Coronary artery (tissue), 2 donors: ENCODE measurements at places on chromosomes 12 and 14.

GRCh38 chr12:122835750-122836026, 431 bp downstream of the HIP1R start:
- DNase-seq: no peak

GRCh38 chr14:61388173-61388975, 67.0 kb downstream of the PRKCH start:
- DNase-seq: no peak

DNA sequence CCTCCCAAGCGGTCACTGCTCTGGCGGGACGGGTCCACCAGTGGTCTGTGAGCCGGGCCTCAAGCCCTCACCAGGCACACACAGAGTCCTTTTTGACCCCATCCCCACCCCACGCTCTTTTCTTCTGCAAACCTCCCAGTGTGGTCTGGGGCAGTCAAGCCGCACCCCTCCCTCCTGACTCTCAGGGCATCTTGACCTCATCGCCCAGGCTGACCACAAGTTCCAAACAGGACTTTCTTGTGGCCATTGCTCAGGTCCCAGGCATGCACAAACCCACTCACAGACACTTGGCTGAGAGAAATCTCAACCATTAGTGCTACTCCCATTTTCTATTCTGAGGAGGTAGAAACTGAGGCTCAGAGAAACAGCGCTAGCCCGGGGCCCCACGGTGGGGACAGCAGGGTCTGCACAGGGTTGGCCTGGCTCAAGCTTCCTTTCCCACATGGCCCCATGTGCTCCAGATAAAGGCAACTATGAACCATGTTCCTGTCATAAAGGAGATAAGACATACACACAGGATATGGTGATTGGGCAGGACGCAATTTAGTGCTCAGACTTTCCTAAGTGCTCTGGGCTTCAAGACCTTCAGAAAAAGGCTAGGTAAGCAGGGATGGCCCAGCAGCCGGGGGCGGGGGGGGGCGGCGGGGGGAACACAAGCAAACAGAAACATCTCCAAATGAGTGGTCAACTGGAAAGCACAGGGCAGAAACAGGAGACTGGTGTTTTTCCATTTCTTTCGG, 69.6 kb downstream of the ITPK1 start:
- no peak for DNase-seq

GRCh38 chr14:92890830-92891588, 31.9 kb upstream of the CHGA start:
- no peak for DNase-seq

DNA sequence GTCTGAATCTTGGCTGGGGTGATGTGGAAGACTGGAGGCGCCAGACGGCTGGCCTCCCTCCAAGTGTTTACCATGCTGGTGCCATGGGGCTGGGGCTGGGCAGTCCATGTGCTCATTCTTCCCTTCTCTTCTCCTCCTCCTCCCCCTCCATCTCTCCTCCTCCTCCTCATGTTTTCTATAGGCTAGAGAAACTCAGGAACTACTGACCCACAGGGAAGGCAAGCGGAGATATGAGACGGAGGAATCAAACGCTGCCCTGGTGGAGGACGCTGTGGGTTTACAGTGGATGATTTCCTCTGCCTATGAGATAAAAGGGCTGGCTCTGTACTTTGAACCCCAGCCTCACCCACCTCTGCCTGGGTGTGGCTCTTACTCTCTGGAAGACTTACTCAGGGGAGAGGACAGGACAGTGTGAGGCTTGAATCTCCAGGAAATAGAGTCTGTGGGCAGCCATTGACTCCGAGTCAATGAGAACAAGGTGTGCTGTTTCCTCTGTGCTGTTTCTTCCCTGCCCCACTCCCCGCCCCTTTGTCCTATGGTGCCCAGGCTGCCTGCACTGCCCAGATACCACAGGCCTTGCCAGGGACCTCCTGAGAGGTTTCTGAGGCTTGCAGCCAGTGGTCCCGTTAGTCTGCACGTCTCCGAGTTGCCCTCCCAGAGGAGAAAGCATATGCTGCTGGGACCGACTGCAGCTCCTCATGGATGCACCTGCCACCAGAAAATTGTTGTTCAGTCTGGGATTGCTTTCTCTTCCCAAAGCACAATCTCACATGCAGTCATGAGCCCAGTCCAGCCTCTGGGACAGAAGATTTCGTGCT, 132.6 kb upstream of the ARHGAP5 start:
- no peak for DNase-seq

- DNase-seq: no peak
Observed at GRCh38 chr14:95237121-95237957, 80.0 kb upstream of the DICER1 start.

DNA sequence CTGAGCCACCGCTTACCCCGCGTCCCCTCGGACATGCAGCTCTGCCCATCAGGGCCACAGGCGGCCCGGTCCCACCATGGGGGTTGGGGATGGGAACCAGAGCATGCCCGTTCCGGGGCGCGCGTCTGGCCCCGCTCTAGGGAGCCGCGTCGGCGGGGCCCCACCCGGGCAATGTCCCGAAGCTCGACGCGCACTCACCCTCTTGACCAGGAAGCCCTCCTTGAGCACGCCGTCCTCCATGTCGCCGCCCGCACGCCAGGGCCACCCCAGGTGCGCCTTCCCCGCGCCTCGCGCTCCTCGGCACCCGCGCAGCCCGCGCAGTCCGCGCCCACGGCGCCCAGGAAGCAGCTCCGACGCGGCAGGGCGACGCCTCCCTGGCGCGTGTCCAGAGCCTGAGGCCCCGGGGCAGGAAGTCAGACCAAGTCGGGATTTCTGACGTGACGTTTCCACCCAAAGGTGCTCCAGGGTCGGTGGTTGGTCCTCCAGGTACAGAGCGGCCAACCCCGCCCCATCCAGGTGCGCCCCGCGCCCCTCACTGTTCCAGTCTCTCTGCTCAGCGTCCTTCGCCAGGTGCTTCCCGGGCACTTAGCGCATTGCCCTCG, at the start of gene PLEK2:
Gene PLEK2, minus strand, starts transcription at position 346 of the 602 bp plus-strand sequence. Its CDS starts 106 bp downstream, at position 240.
- DNase-seq: no peak

GRCh38 chr12:104952816-104953215, 5.3 kb downstream of the SLC41A2 start:
- no peak for DNase-seq

DNA sequence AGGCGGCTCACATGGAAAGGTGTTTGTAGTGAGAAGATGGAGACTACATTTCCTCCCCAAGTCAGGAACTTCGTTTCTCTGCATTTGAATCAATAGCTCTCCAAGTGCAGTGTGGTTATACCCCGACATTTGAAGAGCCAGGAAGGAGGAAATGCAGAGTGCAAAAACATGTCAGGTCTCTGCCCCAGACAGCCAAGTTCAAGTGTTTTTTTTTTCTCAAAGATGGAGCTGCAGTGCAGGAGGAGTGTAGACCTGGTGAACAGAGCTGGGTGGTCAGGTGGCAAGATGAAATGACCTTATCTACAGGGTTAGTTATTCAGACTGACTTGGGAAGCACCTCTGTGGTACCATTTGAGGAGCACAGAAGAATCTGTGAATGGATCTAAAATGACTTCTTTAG, 21.3 kb downstream of the MLXIP start:
- no peak for DNase-seq

- DNase-seq: no peak
Observed at GRCh38 chr12:26360062-26360461, 164.7 kb downstream of the SSPN start.

GRCh38 chr12:25072906-25073650, 121.9 kb downstream of the DNAI7 start:
- no peak for DNase-seq

DNA sequence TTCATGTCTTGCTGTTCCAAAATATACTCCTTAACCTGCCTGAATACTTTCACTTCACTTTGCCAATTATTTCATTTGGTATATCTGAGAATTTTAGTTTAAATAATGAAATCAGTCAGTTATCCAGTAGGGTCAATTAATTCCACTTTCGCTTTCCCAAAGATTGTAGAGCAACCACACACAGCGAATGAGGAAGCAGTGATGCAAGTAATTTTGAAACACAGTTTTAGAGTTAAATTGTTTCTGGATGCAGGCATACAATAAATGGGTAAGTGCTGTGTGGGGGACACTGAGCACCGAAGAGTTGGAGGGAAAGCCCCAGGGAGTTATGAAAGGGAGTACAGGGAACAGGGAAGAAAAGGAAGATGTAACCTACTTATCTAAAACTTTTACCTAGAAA, 62.8 kb downstream of the TSHR start:
- DNase-seq: no peak

DNA sequence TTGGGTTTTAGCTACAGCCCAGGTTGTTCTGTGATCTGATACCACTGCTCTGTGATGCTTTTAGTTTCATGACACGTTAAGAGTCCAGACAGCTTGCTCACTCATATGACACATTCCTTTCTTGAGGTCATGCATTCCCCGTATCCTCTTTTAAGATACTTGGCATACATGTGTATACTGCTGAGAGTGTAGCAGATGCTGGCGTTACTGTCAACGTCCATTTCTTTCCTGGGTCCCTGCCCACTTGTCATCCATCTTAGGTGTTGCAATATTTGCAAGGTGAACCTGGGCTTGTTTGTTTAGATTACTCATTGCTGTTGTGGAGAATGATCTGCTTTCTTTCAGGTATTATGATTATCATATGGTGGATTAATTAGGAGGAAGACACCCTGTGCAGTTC, 9.1 kb upstream of the EMP1 start:
- peak; percentile 26 for DNase-seq
